GM10248 (cell line): ENCODE measurements at places on chromosomes 4 and X.
A peak's percentile ranks its signal among the peaks of the same experiment; 100 is the strongest.

GRCh38 chrX:48696909-48697727 lies 584 bp downstream of the SUV39H1 start:
- peak; percentile 48 for DNase-seq

DNA sequence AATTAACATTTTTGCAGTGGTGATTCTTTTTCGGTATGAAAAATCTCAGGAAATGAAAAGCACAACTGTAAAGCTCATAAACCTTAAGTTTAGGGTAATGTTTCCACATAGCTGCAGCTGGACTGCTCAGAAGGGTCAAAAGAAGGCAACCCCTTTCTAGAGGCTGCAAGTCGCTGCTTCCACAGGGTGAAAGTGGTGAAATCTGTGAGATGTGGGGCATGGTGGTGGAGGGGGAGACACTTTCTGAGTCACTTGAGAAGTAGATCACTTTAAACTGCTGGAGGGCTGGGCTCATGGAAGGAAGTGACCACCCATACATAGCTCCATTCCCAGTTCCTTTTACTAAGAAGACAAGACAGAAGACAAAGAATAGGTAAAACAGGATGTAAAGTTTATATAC lies 8.7 kb downstream of the SFRP2 start:
- no peak for DNase-seq

DNA sequence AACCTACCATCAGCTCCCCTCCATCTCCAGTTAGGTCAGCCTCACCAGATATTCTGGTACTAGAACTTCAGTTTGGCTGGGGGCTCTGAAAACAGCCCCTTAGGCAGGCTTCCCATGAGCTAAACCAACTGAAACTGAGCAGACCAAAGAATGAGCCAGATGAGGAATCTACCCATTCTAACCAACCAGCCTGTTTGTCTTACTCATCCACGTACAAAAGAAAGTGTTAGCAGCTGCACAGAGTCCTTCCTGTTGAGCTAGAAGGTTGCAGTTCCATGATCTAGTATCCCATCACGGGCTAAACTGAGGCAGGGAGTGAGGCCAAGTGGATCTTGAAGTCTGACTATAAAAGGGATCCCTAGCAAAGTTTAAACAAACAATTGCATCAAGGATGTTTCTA lies 17.5 kb downstream of the MAGEA9B start:
- no peak for DNase-seq

DNA sequence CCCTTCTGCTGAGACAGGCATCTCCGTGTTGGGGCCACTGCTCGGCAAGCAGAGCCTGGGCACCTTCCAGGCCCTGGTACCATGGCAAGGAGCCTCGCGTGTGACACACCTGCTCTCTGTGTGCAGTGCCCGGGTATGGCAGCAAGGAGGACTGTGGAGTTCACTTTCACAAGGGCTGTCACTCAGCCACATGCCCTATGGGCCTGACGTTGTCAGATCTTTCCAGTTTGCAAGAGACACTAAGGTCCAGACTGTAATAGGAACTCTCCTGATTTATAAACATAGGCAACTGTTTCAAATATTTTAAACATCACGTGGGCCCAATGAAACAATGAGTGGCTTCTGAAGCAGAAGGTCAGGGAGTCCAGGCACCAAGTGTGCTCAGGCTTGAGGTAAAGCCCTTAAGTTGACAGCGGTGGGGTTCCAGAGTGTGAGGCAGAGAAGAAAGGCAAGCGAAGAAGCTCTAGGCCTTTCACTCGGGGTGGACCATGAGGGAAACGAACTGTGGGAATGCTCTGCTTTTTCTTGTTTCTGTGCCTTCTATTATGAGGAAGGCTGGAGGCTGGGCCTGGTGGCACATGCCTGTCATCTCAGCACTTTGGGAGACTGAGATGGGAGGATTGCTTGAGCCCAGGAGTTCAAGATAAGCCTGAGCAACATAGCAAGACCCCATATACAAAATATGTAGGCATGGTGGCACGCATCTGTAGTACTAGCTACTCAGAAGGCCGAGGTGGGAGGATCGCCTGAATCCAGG lies 108.6 kb upstream of the TRIM2 start:
- no peak for DNase-seq

DNA sequence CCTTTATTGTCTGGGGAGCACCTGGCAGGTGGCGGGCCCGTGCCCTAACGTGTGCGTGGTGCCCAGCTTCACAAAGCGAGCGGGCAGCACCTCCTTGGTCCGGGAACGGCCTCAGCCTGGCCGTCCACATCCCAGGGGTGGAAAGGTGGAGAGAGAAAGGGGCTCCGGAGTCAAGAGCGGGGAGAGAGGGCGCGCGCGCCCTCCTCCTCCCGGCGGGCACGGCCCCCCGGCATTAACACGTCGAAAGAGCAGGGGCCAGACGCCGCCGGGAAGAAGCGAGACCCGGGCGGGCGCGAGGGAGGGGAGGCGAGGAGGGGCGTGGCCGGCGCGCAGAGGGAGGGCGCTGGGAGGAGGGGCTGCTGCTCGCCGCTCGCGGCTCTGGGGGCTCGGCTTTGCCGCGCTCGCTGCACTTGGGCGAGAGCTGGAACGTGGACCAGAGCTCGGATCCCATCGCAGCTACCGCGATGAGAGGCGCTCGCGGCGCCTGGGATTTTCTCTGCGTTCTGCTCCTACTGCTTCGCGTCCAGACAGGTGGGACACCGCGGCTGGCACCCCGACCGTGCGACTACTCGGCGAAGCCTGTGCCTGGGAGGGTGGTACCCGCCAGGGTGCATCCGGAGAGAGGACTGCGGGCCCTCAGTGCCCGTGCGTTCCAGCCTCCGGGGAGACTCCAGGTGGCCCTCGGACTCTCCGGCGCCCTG lies at the start of gene KIT:
Gene KIT (plus strand): TSS at position 407 of the 701 bp plus-strand sequence. CDS start 58 bp downstream, at position 465.
- peak; percentile 17 for DNase-seq

- no peak for DNase-seq
Measured at GRCh38 chr4:96352051-96352517, 512.2 kb downstream of the PDHA2 start.

DNA sequence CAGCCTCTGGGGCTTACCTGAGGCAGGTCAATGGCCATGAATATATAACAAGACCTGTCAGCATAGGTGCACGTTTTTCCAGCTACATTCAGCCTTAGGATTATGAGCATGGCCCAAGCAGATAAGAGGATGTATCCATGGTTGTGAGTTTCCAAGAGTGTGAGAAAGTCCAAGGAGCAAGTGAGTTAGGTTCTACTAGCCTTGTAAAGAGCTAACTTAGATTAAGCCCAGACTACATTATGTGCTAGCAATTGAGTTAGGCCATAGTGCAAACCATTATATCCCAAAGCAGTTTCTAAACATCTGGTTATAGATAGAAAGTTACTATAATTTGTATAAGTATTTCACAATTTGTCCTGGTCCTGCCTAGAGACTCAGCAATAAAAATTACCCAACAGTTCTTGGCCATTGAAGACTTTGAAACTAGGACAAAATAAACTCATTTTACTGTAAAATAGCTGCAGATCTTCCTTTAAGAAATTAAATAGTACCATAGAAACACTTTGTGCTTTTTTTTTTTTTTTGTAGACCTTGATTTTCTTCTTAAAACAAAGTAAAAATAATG lies 312.0 kb downstream of the CAMK2D start:
- DNase-seq: no peak

DNA sequence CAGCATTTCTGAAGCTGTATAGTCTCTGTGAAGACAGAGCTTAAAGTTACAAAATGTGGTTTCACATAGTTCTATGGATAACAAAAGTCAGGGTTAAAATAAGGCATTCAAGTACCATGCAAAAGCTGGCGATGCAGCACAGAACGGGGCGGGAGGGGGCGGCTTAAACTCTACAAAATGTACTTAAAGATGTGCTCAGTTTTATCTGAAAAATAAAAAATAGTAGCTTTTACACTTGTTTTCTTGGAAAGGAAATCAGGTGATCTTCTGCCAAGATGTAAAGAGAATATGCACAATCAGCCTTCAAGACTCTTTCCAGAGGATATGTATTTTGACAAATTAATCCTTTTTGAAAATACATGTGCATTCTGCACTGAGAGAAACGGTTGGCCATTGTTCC lies 301.7 kb upstream of the EMCN start:
- no peak for DNase-seq
